Activated gamma-delta T cell (primary cell): ENCODE measurements at places on chromosomes 5 and 9.

DNA sequence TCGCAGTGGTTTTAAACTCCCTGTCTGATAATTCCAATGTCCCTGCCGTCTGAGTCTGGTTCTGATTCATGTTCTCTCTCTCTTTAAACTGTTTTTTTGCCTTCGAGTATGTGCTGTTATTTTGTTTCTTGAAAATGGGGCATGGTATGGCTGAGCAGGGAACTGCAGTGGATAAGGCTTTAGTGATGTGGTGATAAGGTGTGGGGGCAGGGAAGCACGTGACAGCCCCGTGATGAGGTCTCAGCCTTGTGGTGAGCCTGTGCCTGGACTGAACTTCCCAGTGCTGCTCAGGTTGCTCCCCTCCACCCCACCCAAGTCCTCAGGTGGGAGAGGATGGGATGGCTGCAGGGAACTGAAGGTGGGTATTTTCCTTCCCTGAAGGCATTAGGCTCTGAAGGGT lies 5.5 kb upstream of the ZNF354B start:
- no peak for DNase-seq

- DNase-seq, result no peak
Measured at GRCh38 chr9:10005206-10005605, 607.6 kb downstream of the PTPRD start.

- DNase-seq, result no peak
Measured at GRCh38 chr5:56802205-56802604, 13.1 kb upstream of the MAP3K1 start.

DNA sequence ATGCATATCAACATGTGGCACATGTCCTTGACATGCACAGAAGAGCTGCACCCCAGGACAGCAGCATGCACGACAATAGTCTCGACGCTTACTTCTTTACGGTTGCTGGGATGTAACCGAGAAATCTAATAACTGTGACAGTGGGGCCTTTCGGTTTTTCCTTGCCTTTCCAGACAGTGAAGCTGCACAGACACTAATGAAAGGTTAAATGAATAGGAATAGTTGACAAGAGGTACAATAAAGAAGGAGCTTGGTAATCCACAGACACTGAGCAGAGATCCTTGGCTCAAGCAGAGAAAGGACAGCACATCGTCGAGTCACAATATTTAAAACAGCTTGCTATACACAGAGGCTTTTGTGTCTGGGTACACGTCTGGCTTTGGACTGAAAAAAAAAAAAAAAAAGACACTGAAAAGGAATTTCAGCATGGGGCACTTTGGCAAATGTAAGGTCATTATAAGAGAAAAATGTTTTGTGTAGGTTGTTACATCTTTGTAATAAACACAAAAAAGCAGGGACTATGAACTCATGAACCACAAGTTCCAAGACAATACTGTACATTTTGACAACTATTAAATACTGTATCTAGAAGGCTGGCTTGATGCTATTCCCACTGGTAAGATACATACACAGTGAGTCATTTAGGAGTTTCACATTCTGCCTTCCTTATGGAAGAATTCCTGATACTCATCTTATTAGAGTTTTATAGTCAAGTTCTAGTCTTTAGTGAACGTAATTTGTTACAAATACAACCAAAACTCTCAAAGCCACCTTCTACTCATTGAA lies 5.6 kb downstream of the BNC2 start:
- DNase-seq, result no peak

- DNase-seq, result no peak
Measured at GRCh38 chr5:68555907-68556681, 340.5 kb downstream of the PIK3R1 start.

DNA sequence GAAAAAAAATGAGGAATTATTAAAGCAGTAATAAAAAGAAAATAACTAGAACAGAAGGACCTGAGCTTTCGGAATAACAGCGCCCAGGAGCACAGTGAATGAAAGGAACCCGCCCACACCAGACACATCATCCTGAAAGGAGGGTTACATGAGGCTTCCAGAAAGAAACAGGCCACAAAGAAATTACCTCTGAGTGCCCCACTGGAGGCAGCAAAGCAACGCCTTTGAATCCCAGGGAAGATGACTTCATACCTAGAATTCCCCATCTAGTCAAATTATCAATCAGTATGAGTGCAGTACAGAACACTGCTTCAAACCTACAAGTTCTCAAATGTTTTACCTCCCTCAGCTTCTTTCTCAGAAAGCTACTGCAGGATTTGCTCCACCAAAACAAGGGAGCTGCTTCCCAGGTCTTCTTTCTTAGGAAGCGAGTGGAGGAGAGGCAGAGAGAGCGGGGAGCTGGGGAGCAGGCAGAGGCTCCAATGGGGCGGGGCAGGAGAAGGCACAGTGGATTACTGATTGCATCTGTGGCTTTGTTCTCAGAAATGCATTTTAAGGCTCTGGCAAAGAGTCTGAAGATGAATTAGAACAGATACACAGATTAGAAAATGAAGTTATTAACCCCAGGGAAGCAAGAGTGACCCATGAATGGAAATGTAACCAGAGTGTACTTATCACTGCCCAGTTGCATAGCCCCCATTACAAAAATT lies 87.1 kb downstream of the SEMA4D start:
- DNase-seq, result no peak

- DNase-seq, result no peak
Measured at GRCh38 chr5:63794296-63794695, 167.9 kb downstream of the HTR1A start.

- DNase-seq, result no peak
Measured at GRCh38 chr9:133460405-133461175, 812 bp downstream of the CACFD1 start.

DNA sequence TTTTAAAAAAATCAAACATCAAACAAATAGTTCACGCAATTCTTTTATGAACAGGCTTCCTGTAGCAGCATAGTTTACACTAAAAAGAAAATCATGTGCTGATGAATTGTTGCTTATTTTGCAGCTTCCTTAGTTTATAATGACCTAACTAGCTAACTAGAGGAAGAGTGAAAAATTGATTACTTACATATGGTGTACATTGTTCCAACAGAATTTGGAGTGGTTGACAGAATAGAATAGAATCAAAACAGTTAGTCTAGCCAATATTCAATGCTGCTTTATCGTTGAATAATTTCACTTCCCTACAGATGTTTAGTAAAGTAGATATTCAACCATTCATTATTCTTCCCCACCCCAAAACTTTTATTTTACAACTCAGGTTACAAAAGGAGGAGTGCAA lies 4.2 kb downstream of the NMUR2 start:
- no peak for DNase-seq

GRCh38 chr9:113612828-113613227 lies 149.3 kb downstream of the RGS3 start:
- no peak for DNase-seq

- DNase-seq, result no peak
Measured at GRCh38 chr9:99677281-99677680, 144.4 kb upstream of the NR4A3 start.

- no peak for DNase-seq
Measured at GRCh38 chr9:97761056-97761598, 64.0 kb upstream of the XPA start.

- no peak for DNase-seq
Measured at GRCh38 chr9:135533113-135533512, 11.9 kb downstream of the LCN1 start.

DNA sequence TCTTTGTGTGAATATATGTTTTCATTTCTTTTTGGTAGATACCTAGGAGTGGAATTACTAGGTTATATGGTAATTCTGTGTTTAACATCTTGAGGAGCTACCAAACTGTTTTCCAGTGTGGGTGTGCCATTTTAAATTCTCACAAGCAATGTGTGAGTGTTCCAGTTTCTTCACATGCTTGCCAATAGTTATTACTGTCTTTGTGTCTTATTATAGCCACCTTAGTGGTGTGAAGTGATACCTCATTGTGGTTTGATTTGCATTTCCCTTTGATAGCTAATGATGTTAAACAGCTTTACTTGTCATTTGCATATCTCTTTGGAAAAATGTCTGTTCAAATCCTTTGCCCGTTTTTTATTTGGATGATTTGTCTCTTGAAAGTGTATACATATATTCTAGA lies 513.0 kb downstream of the TMEM38B start:
- no peak for DNase-seq

GRCh38 chr5:77400645-77401044 lies 91.5 kb downstream of the WDR41 start:
- DNase-seq, result no peak

GRCh38 chr5:67156976-67157583 lies 39.5 kb downstream of the CD180 start:
- no peak for DNase-seq

- no peak for DNase-seq
Measured at GRCh38 chr5:181203777-181204112, 1.3 kb downstream of the TRIM7 start.

DNA sequence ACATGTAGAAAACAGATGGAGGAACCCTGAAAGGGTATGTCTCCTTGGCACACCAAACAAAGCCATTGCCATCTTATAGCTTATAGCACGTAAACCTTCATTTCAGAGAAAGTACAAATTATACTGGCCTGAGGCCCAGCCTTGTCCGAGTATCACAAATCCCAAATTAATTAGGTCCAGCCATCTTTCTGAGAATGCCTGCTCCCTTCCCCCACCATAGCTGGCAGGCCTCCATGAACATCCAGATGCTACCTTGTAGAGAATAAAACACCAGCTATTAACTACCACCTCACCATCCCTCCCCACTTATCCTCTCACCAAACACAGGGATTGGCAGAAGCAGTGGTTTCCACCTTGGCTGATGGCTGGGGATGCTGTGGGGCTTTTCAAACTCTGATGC lies 224.0 kb downstream of the SPOCK1 start:
- no peak for DNase-seq

- no peak for DNase-seq
Measured at GRCh38 chr5:168377525-168377924, 86.1 kb downstream of the WWC1 start.

- DNase-seq, result no peak
Measured at GRCh38 chr5:129120158-129120581, 25.6 kb downstream of the ISOC1 start.

DNA sequence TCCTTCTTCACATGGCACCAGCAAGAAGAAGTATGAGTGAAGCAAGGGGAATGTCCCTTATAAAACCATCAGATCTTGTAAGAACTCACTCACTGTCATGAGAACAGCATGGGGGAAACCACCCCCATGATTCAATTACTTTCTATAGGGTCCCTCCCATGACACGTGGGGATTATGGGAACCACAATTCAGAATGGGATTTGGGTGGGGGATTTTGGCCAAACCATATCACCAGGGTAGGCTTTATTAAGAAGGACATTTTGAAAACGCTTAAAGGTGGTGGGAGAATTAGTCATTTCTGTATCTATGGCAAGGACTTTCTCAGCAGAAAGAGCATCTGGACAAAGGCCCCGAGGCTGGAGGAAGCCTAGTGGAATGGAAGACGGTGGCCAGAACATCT lies 100.2 kb upstream of the ADAMTS16 start:
- no peak for DNase-seq

DNA sequence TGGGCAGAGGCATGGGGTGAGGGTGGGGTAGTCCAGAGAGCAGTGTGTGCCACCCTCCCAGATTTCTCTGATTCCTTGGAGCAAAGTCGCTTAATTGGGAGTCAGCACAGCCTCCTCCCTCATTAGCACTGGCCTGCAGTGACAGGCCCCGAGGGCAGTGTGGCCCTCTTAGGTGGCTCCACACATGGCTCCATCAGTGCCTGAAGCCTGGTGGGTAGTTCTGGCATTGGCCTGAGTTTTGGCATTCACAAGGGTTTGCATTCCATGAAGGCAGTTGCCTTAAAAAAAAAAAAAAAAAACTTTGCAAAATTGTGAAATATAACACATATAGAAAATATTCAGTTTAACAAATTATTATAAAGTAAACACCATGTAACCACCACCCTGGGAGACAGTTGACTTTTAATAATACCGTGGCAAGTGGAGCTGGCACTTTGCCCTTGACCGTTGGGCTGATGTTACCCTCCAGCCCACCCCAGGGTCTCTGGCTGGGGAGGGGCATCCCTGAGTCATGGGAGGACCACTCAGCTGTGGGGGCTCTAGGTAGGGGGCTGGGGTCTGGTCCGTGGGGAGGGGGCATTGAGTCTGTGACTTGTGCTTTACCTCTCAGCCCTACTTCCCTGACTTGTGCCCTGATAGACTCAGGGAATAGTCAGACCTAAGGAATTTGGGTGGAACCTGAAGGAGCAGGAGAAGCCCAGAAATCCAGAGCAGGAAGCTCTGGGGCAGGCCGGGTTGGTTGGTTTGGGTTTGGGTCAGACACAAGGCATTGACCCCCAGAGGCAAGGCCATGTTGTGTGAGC lies 51.3 kb upstream of the PITX1 start:
- no peak for DNase-seq

DNA sequence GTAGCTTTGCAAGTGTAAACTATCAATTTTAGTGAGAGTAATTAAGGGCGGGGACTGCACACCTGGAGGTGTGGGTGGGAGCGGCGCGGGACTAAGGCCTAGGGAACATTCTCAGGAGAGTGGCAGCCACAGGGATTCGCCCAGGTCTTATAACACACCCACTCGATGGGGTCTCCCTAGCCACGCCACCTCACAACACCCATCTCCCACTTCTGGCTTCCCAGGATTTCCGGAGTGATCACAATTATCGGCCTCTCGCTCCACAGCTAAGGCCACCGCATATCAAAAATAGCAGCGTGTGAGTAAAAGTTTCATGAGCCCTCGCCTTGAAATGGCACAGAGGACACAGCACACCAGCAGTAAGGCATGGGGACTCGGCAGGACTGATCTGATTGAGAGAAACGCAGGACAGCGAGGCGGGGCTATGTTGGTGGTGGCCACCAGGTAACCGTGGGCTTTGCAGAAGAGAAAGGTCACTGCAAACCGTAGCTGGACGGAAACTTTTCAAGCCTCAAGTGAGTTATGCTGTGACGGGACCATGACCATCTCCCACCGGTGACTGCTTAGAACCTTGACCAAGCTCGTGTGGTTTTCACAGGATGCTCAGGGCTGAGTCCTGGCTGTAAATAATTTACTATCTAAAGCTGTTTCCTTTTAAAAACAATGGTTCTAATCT lies 1.1 kb upstream of the LPAR1 start:
- no peak for DNase-seq

GRCh38 chr5:17831279-17831678 lies 197.0 kb downstream of the TAF11L14 start:
- no peak for DNase-seq

- no peak for DNase-seq
Measured at GRCh38 chr5:170186156-170186555, 46.6 kb upstream of the C5orf58 start.

GRCh38 chr9:124487260-124488182 lies 19.7 kb downstream of the NR5A1 start:
- no peak for DNase-seq

DNA sequence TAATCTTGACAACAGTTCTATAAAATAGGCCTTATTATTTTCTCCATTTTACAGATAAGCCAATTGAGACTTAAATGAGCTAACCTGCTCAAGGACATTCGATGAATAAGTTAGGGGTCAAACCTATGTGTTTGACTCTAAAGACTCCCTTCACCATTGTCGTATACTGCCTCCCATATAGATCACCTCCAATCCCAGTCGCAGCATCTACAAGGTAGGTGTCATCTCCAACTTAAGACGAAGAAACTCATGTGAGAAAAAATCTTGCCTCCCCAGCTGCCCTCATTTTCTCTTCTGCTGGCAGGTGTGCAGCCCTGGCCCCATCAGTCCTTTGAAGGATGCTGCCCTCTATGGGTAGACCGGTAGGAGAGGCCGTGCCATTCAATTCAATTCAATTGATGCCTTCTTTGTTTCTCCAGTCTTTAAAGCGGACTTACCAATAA lies 75.2 kb upstream of the SMARCA2 start:
- DNase-seq, result no peak
